T-helper 2 cell treated with Interferon-gamma antibody and Interleukin-4, amounts not matched to agents 100 ng/mL and 5 ng/mL, for 36 hours (primary cell): ENCODE measurements at places on chromosomes 16 and 17. TPM values are rescaled to one million over a fixed set of nuclear protein-coding genes. Genes with fewer than 3 reads are reported as not detected.

C16orf89 gene
- not detected in 2 replicates for total RNA-seq

KRT9 gene
- total RNA-seq = not detected in 2 replicates

RHBDL1 gene
- 0.91 and 1.4 TPM in 2 replicates for total RNA-seq

ARHGAP23 gene
- 0.34 and 0.75 TPM in 2 replicates for total RNA-seq

SDR42E1 gene
- total RNA-seq = 6.1 and 7.3 TPM in 2 replicates

OTOP3 gene
- not detected in 2 replicates for total RNA-seq

CLEC18B gene
- total RNA-seq = 0.57 and 1.5 TPM in 2 replicates

MYH2 gene
- not detected in 2 replicates for total RNA-seq

CDIPT gene
- 60.2 and 61.4 TPM in 2 replicates for total RNA-seq

TEX14 gene
- 0.23 and 0.52 TPM in 2 replicates for total RNA-seq

TOP2A gene
- 411 and 423 TPM in 2 replicates for total RNA-seq

CPHXL2 gene
- not detected in 2 replicates for total RNA-seq

NLRC5 gene
- total RNA-seq = 368 and 375 TPM in 2 replicates

ZNF771 gene
- 4.6 TPM in 2 replicates for total RNA-seq

ACSM2A gene
- total RNA-seq = not detected in 2 replicates

C17orf78 gene
- not detected in 2 replicates for total RNA-seq

CCDC78 gene
- total RNA-seq = 4.3 and 5.4 TPM in 2 replicates

C17orf107 gene
- total RNA-seq = 0.20 and 0.27 TPM in 2 replicates

SEC14L5 gene
- total RNA-seq = not detected in 2 replicates

MYOCD gene
- total RNA-seq = not detected in 2 replicates

CCL16 gene
- not detected in 2 replicates for total RNA-seq

CD79B gene
- 38.3 and 41.0 TPM in 2 replicates for total RNA-seq

C16orf74 gene
- 0.16 and 0.34 TPM in 2 replicates for total RNA-seq

CCL7 gene
- not detected in 2 replicates for total RNA-seq
